GM12892 (cell line): ENCODE measurements at places on chromosomes 13 and 19.

DNA sequence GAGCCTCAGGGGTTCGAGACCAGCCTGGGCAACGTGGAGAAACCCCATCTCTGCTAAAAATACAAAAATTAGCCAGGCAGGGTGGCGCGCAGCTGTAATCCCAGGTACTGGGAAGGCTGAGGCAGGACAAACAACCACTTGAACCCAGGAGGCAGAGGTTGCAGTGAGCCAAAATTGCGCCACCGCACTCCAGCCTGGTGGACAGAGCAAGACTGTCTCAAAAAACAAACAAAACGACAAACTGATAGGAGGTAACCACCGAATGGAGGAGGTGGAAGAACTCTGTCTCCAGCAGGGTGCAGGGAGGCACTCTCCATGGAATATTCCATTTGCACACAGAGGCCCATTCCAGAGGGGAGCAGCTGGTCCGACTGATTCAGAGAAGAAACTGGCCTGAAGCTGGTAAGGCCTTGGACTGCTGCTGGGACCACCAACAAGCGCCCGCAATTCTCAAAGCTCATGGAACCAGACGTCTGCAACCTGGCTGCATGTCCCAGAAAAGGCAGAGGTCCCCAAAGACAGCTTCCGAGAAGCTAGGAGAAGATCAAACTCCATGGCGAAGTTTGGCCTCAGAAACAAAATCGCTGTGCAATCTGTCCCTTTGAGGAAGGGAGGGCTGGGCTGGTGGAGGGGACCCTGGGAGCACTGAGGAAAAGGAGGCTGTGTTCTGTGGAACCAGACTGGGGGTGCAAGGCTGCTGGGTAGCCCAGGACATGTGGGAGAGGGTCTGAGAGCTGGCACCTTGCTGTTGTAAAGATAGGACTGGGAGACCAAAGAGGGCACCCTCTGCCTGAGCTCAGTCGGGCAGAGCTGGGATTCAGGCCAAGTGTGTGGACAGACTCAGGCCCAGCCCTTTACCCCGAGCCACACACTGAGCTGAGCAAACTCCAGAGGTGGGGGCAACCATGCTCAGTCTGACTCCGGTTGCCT is 35.2 kb downstream of the SLC25A42 start:
- DNase-seq = no peak

DNA sequence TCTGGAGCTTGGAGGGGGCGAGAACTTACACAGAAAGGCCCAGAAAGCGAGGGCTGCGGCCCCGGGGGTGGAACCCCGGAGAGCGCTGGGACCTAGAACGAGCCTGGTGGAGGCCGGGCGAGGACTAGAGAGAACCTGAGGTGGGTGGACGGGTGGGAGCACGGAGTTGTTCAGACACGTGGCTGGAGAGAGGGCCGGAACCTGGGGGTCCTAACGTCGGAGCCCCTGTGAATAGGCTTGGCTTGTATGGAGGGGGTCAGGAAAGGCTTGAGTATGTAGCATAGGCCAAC is 383 bp downstream of the ZNF581 start:
- no peak for DNase-seq

DNA sequence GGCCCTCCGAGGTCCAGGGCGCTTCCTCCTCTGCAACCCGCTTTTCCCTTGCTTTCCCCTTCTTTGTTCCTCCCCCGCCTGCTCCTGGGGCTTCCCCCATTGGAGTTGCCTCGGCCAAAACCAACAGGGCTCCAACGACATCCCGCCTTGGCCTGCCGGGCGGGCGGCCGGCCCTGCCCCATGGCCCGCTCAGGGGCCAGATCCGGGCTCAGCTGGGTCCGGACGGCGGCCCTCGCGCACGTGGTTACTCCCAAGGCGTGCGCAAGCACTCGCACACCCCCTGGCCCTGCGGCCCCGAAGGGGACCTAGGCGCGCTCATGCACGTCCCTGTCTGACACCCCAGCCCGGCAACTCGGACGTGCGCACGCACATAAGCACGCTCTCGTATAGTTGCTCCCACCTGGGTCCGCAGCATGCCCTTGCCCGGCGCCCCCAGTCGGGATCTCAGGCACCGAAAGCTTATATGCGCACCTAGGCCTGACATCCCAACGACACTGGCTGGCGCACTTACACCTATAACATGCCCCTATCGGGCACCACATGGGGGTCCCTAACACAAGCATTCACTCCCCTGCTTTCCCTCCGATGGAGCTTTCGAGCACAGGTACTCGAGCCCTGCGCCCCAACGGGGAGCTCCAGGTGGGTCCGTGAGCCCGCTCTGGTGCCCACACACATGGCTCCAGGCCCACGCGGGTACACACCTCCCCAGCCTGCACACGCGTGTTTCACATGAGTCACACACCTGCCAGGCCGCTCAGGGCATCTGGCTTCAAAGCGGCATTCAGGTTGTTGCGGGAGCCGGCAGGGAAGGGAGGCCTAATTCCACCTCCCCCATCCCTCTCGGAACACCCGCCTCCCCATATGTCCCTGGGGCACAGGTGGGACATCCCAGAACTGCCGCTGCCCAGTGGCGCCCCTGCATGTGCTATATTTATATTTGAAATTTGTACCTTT is 15.0 kb downstream of the NFIX start:
- no peak for DNase-seq

GRCh38 chr13:60019119-60019993 is 144.4 kb downstream of the DIAPH3 start:
- DNase-seq = no peak

DNA sequence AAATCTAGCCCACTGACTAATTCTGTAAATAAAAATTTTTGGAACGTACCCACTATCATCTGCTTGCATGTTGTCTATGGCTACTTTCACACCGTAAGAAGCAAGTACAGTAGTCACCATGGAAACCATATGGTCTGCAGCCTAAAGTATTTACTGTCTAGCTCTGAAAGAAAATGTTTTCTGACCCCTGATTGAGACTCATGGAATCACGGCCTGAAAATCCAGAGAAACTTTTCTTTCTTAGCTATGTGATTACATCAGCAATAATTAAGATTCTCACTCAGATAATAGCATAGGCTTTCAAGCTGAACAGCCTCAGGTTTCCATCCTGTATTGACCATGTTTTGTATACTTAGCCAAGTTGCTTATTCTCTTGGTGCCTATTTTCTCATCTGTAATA is 264.6 kb downstream of the NHLRC3 start:
- DNase-seq = no peak

GRCh38 chr13:20340136-20340758 is 108.1 kb upstream of the GJB6 start:
- no peak for DNase-seq

DNA sequence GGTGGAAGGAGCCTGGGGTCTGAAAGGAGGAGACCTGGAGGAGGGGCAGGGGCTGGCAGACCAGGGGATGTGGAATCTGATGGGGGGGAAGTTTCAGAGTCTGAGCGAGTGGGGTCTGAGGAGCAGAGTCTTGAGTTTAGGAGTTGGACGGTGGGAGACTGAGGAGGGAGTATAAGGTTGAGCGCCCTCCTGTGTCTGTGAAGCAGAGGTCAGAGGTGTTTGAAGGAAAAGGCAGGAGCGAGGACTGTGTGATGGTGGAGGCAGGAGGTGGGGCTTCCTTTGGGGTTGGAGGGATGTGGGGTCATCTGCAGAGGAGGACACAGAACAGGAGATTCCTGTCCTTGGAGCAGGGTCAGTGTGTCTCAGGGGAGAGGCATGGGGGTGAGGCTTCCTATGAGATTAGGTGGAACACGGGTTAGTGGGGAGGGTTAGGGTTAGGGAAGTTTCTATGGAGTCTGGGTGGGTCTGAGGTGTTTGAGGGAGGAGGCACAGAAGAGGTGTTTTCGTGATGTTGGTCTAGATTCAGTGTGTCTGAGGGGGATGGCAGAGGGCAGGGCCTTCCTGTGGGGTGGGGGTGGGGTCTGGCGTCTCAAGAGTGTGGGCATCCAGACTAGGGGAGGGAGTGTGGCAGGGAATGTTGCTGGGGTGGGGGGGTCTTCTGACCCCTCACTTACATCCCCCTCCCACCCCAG is 8.3 kb downstream of the RYR1 start:
- no peak for DNase-seq

GRCh38 chr13:99469041-99469440 is 32.2 kb upstream of the TM9SF2 start:
- DNase-seq = no peak

DNA sequence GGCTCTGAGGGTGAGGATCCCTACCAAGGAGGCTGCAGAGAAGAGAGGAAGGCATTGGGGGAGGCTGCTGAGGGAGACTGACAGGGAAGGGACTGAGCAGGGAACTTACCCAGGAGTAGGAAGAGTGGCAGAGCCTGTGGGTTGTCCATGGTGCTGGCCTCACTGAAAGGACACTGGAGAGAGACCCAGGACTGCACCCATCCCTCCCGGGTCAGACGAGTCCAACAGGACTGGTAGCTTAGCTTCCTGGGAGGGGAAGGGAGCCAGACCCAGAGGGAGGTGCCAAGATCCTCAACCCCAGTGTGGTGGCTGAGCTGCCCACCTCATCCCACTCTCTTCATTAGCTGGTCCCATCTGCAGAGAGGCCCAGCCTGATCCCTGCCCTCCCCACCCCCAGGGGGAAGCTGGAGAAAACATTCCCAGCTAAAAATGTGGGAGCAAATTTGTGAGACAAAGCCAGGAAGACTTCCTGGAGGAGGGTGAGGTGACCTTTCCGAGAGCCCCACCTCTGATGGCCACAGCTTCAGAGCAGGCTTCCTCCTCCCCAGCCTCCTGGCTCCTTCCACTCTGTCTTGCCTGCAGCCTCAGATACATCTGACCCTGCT is at the start of gene VSIG10L:
Gene VSIG10L (minus strand): TSS at position 164 of the 605 bp plus-strand sequence. CDS start 15 bp downstream, at position 149.
- no peak for DNase-seq

DNA sequence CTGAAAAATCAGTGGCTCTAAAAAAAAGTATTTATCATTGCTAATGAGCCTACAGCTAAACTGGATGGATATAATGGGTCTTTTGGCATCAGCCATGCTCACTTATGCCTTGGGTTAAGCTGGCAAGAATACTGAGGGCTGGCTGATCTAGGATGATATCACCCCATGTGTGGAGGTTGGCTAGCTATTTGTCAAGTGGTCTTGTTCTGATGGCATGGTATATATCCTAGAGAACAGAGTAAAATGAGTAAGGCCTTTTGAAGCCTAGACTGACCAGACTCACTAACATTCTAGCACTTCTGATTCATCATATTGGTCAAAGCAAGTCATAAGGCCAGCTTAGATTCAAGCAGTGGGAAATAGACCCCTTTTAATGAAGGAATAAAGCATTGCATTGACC is 383.0 kb downstream of the SLITRK1 start:
- DNase-seq = no peak

DNA sequence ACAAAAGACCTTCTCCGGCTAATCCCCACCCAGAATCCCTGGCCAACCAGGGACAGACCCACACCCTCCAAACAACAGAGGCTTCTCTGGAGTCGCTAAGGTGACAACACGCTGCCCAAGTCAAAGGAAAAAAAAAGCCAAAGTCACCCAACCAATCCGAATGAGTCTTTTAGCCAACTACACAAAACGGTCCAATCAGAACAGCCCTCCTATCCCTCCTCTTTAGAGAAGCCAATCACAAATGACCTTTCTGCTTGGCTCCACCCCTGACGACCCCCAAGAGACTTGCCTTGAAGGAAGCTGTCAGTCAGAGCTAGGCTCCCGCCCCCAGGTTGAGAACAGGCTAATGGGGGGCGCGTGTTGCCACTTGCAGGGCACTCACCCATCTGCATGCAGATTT is 6.6 kb upstream of the FBXW9 start:
- DNase-seq = no peak

DNA sequence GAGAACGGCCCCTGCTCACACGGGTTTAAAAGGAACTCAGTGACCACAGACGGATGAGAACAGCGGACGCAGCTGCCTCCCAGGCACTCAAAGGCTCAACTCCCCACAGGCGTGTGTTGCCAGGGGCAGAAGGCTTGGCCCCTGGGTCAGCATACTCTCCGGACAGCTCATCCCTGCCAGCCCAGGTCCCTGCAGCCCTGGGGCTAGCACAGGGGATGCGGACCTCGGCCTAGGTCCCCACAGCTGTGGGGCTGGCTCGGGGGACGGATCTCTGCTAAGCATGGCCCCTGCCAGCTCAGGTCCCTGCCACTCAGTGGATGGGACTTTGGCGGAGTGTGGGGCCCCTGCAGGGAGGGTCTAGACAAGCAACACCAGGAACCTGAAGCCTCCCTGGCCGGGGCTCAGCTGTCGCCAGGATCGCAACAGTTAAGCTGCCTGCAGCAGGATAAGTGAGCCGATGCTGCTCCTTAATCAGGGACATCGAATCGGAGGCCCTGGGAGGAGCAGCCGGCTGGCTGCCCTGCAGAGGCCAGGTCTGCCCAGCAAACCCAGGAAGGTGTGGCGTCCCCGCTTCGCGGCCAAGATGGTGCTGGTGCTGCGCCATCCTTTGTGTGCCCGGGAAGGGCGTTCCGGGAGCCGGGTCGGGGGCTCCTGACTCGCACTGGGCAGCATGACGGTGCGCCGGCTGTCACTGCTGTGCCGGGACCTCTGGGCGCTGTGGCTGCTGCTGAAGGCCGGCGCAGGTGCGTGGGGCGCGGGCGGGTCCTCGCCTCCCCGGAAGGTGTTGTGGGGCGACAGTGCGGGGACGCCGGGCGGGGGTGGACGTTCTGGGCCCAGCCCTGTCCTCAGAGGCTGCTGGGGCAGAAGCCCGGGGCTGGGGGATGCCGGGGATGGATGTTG is 32.5 kb downstream of the MCF2L start:
- no peak for DNase-seq

GRCh38 chr13:111903143-111903542 is 163.8 kb upstream of the SOX1 start:
- DNase-seq = no peak
